ENCODE measurements at places on chromosomes 5 and 9.

DNA sequence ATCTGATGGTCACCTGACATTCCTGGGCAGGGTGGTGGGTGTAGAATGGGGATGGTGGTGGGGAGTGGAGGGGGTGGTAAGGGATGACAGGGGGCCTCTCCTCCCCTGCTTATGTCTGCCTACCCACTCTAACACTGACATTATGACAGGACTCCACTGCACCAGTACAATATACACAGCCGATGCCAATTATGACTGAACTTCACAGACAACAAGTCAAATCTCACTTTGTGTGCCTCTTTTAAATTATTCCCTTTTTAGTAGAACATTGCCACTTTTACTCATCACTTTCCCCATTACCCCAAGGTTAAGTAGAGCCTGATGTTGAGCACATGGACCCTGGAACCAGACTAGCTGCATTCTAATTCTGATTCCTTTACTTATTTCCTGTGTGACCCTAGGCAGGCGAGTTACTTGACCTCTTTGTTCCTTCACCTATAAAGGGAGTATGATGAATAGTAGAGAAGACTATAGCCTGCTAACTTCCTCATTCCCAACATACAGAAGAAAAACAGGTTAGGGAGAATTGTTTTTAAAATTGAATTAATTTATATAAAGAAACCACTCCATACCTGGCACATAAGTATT is 464.7 kb downstream of the DMRT2 start:
- H3K27me3 ChIP-seq, result no peaks in the 10 kb centered on the region
- no peaks in the 10 kb centered on the region for H3K36me3 ChIP-seq
- H3K27ac ChIP-seq, result no peak overlapping the region
- H3K4me3 ChIP-seq, result no peak overlapping the region
- no peak for DNase-seq

DNA sequence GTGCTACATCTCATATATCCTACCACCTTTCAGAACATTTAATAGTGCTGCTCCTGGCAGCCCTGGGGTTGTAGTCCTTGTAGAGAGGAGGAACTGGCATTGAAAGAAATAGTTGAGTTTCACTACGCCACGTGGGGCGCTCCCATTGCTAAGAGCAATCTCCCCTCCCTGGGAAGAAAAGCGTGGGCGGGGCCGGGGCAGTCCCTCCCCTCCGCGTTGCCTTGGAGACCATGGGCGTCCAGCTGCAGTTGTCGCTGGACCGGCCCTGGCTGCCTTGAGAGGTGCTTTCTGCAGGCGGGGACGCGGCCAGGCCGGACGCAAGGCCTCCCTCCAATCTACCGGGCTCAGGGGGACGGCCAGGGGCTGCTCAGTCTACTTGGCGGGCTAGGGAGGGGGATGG is 368 bp upstream of the CCDC180 start:
- H3K27me3 ChIP-seq, result no peaks in the 10 kb centered on the region
- no peak overlapping the region for H3K27ac ChIP-seq
- peak overlapping the region; percentile 54 for H3K4me3 ChIP-seq
- no peaks in the 10 kb centered on the region for H3K36me3 ChIP-seq

DNA sequence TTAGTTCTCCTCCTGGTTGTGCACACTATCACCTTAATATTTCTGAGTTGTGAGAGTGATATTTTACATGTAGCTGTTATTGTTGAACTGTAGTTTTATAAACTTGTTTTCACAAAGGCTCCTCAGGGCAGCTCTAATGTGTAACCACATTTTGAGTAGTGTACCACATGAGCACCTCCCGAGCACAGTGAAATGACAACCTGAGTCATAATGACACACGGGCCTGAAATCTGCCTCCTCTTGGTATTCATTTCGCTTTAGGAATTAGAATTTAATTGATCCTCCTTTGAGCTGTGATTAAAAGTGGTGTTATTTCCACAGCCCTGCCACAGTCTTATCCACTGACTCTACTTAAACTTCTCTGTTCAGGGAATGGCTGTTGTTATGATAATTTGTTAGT is 7.9 kb downstream of the MTRR start:
- peaks cover 12% of the 10 kb centered on the region for H3K36me3 ChIP-seq
- H3K4me1 ChIP-seq, result peaks cover 36% of the 10 kb centered on the region
- no peaks in the 10 kb centered on the region for H3K27me3 ChIP-seq
- H3K4me3 ChIP-seq, result no peak overlapping the region

DNA sequence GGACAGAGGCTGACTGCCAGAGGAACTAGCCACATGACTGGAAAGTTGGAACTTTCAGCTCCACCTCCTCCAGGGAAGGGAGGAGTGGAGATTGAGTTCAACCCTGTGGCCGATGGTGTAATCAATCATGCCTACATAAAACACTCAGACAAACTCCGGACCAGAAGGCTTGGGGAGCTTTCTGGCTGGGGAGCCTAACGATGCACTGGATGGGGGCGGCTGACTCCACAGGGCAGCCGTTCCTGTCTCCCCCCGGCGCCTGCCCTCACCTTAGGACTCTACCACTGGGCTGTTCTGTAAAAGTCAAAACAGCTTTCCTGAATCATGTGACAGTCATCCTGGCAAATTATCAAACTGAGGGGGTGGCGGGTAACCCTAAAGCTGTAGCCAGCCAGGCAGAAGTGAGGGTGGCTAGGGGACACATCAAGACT is 58.0 kb downstream of the GOLM1 start:
- H3K27ac ChIP-seq, result no peak overlapping the region
- no peaks in the 10 kb centered on the region for H3K27me3 ChIP-seq
- peak overlapping the region; percentile 48 for H3K4me3 ChIP-seq
- no peaks in the 10 kb centered on the region for H3K36me3 ChIP-seq
- DNase-seq, result peak; percentile 68

GRCh38 chr9:135246248-135247205 is 159.1 kb downstream of the OLFM1 start:
- no peaks in the 10 kb centered on the region for H3K4me1 ChIP-seq
- no peak overlapping the region for H3K27ac ChIP-seq
- DNase-seq, result no peak
- no peaks in the 10 kb centered on the region for H3K36me3 ChIP-seq

GRCh38 chr9:118609355-118610044 is 759.7 kb downstream of the BRINP1 start:
- H3K27ac ChIP-seq, result peak overlapping the region; percentile 95
- peak; percentile 92 for DNase-seq
- peak overlapping the region; percentile 32 for H3K4me3 ChIP-seq
- H3K4me1 ChIP-seq, result peaks cover 20% of the 10 kb centered on the region
- H3K36me3 ChIP-seq, result no peaks in the 10 kb centered on the region
- no peaks in the 10 kb centered on the region for H3K27me3 ChIP-seq

- no peak overlapping the region for H3K27ac ChIP-seq
- no peaks in the 10 kb centered on the region for H3K4me1 ChIP-seq
- no peak overlapping the region for H3K4me3 ChIP-seq
- no peaks in the 10 kb centered on the region for H3K27me3 ChIP-seq
- no peak for DNase-seq
- no peaks in the 10 kb centered on the region for H3K36me3 ChIP-seq
Observed at GRCh38 chr9:126295516-126295915, 31.1 kb upstream of the MVB12B start.

DNA sequence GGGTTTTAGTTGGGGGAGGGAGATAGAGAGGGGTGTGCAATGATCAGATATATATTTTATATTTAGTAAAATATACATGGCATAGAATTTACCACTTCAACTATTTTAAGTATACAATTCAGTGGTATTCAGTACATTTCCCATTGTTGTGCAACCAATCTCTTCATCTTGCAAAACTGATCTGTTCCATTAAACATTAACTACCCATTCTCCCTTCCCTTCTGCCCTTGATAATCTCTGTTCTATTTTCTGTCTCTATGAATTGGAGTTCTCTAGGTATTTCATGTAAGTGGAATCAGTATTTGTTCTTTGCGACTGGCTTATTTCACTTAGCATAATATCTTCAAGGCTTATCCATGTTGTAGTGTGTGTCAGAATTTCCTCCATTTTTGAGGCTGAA is 38.6 kb downstream of the TGFBI start:
- peak overlapping the region; percentile 92 for H3K27ac ChIP-seq
- H3K36me3 ChIP-seq, result peaks cover 40% of the 10 kb centered on the region
- no peaks in the 10 kb centered on the region for H3K27me3 ChIP-seq
- H3K4me1 ChIP-seq, result peaks cover 25% of the 10 kb centered on the region
- H3K4me3 ChIP-seq, result no peak overlapping the region

- no peak overlapping the region for H3K27ac ChIP-seq
- H3K36me3 ChIP-seq, result no peaks in the 10 kb centered on the region
- no peak overlapping the region for H3K4me3 ChIP-seq
- H3K27me3 ChIP-seq, result no peaks in the 10 kb centered on the region
- H3K4me1 ChIP-seq, result peaks cover 13% of the 10 kb centered on the region
Observed at GRCh38 chr9:93129691-93130500, 4.2 kb downstream of the NINJ1 start.

DNA sequence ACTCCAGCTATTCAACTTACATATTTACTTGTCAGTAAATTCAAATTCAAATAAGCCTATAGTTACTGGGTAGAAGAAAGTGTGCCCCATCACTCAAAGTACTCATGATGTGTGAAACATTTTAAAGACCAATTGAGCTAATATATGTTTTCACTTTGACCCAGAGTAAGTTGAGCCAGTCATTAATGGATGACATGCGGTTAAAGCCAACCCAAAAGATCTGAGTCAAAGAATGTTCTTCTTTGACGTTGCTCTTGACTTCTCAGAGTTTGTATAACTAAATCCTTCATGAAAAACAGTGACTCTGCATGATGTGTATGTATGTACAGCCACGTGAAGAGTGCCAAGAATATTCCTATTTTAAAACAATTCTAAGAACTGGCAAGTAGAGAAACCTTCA is 237.4 kb downstream of the NR2F1-AS1 start:
- DNase-seq, result no peak
- H3K27ac ChIP-seq, result no peak overlapping the region
- no peaks in the 10 kb centered on the region for H3K36me3 ChIP-seq
- no peak overlapping the region for H3K4me3 ChIP-seq

- H3K4me3 ChIP-seq, result no peak overlapping the region
- peaks cover 21% of the 10 kb centered on the region for H3K4me1 ChIP-seq
- H3K36me3 ChIP-seq, result no peaks in the 10 kb centered on the region
- no peaks in the 10 kb centered on the region for H3K27me3 ChIP-seq
- peak; percentile 78 for DNase-seq
Observed at GRCh38 chr9:125513668-125514413, 193.2 kb downstream of the MAPKAP1 start.

DNA sequence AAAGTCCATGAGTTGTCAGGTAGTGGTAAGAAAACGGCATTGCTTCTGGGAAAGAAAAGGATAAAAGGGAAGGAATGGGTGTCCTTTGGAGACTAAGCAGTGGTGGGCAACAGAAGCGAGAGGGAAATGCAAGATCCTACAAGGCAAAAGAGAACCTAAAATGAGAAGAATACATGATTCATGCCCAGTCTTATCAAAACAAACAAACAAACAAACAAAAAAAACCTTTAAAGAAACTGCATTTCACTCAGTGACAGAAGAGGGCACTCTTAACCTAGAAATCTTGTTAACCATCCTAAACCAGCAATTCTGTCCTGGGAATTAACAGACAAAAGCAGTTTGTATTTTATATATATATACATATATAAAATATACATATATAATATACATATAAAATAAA is 88.5 kb downstream of the SUSD1 start:
- no peaks in the 10 kb centered on the region for H3K36me3 ChIP-seq
- H3K27ac ChIP-seq, result no peak overlapping the region
- H3K4me3 ChIP-seq, result no peak overlapping the region
- H3K27me3 ChIP-seq, result no peaks in the 10 kb centered on the region
- H3K4me1 ChIP-seq, result no peaks in the 10 kb centered on the region

GRCh38 chr9:7287986-7288385 is 511.6 kb downstream of the DMAC1 start:
- no peak overlapping the region for H3K4me3 ChIP-seq
- no peaks in the 10 kb centered on the region for H3K36me3 ChIP-seq
- H3K4me1 ChIP-seq, result no peaks in the 10 kb centered on the region
- DNase-seq, result no peak

GRCh38 chr9:107487521-107488374 is 1.8 kb downstream of the KLF4 start:
- no peaks in the 10 kb centered on the region for H3K27me3 ChIP-seq
- peaks cover 23% of the 10 kb centered on the region for H3K36me3 ChIP-seq
- H3K4me1 ChIP-seq, result peaks cover 28% of the 10 kb centered on the region
- H3K27ac ChIP-seq, result peak overlapping the region; percentile 80

DNA sequence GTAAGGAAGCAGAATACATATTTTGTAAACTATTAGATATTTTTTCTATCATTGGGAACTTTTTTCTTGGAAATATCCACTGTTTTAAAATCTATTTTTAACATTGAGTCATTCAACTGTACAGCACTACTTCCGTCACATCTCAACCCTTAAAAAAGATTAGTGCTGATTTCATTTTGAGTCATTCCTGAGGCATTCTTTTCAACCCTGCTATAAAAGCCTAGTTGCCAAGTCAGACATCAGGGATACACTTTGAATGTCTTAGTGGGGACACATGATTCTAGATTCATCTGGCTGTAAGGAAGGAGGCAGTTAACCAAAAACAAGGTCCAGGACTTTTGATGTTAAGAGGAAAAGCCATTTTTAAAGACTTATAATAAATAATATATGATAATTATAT is 160.9 kb downstream of the GIN1 start:
- H3K36me3 ChIP-seq, result 0 out of 2 replicates have a peak, but pooled peaks cover 28% of the 10 kb centered on the region
- H3K4me1 ChIP-seq, result peaks cover 29% of the 10 kb centered on the region
- peak; percentile 95 for DNase-seq
- H3K27ac ChIP-seq, result peak overlapping the region; percentile 99
- H3K4me3 ChIP-seq, result peak overlapping the region; percentile 34
- H3K27me3 ChIP-seq, result no peaks in the 10 kb centered on the region

DNA sequence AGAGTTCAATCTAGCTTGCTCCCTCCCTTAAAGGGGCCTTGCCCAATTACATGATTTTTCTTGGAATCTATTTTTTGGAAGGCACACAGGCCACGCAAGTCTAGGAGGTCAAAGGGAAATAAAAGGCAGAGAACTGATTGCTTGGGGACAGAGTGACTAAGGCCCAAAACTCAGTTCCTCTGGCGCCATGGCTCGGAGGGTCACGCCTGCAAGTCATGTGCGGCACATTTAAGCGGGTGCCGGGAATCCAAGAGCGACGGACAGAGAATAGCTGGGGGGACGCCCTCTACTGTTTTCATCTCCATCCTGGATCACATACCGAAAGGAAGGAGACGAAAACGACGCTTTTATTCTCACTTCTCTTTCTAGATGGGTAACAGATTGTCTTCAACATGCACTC is 78.6 kb downstream of the FREM1 start:
- H3K4me1 ChIP-seq, result no peaks in the 10 kb centered on the region
- no peak overlapping the region for H3K4me3 ChIP-seq
- no peaks in the 10 kb centered on the region for H3K27me3 ChIP-seq
- no peak overlapping the region for H3K27ac ChIP-seq

DNA sequence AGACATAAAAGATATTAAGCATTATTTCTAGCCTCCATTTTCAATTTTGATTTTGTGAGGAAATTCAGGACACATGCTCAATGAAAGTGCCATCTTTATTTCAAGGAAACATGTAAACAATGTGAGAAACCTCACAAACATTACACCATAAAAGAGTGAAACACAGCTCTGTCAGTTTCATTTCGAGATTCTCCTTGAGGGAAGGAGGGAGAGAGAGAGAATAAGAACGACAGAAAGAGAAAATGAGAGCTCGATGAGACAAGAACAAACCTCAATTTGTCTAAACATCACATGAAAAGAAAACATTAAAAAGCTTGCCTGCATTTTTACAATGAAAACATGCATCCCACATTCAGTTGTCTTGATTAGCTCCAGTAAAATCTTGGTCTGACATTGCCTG is 553.5 kb upstream of the MEF2C start:
- H3K4me1 ChIP-seq, result no peaks in the 10 kb centered on the region
- no peak overlapping the region for H3K4me3 ChIP-seq
- H3K27me3 ChIP-seq, result no peaks in the 10 kb centered on the region
- no peaks in the 10 kb centered on the region for H3K36me3 ChIP-seq
- no peak overlapping the region for H3K27ac ChIP-seq

Data from GM23248 (cell line).